ENCODE measurements at places on chromosomes 2 and 18.

DNA sequence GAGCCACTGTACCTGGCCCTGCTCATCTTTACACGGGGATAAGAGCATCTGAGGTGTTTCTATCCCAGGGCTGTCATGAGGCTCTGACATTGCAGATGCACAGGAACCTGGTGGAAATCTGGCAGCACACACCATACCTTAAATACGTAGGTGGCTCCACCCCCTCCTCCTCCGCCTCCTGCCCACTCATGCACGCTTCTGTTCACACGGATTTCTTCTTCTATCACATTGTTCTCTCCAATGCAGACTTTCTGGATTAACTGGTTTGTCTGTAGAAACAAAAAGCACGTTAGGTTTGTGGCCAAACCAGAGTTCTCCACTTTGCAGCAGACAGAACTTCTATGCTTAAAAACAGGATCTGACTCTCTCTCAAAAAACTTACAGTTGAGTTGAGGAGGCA is 118.2 kb downstream of the CLIP4 start:
- no peak for DNase-seq

DNA sequence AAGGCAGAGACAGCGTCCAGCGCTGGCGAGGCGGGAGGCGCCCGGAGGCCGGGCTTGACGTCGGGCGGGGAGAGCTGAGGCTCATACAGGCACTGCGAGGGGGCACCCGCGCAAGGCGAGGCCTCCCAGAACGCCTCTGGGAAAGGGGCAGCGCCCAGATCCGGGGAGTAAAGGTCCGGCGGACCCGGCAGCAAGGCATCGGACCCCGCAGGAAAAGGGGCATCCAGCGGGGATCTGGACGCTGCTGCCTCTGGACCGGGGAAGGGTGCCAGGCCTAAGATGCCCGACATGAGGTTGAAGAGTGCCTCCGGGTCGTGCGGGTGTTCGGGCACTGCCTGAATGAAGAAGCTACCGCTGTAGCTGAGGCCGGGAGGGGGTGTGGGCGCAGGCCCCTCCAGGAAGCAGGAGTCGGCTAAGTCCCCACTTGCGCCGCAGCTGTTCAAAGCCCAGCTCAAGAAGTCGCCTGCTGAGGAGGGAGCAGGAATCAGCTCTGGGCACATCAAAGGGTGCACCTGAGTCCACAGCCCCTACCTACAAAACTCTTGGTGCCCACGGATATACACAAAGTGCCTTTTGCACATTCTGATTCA is 937 bp downstream of the EGR4 start:
- DNase-seq: no peak

DNA sequence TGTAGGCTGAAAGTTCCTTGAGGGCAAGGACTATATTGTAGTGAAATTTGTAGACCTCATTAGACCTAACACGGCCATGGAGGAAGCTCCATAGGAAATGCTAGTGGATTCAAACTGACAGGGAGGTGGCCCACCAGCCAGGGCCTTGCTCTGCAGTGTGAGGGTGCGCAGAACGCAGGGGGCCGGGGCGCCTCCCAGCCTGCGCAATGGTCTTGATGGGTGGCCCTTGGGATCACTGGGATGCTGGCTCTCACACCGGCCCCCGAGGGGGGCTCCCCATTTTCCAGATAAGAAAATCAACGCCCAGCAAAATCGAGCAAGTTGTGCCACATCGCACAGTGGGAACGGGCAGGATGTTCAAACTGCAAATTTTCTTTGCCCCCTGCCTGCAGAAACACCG is 655.4 kb downstream of the GALR1 start:
- DNase-seq: no peak

DNA sequence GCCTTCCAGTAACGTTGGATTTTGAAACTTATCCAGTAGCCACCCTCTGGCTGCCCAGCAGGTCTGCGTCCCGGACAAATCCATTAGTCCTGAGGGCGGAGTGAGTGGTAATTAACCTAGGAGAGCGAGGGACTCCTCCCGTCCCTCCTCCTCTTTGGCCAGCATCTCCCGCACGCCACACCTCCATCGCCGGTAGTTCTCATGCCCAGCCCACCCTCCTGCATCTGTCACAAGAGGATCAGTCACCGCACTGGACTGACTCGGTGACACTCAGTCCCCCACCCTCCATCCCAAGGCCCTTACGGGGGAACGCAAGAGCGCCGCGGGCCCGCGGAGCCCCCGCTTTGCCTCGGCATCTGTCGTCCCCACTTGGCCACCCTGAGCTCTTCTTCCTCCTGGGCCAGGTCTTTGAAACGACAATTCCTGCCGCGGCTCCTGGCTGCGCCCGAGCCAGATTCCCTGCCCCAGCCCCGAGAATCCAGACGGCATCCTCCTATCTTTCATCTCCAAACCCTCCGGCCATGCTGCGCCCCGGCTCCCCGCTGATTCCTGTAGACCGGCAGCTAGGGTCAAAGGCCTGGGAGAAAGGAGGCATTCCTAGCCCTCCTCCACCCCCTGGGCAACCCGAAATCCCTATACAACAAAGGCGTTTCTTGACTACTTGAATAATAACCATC is 77.5 kb downstream of the EIF2AK3 start:
- DNase-seq: no peak

DNA sequence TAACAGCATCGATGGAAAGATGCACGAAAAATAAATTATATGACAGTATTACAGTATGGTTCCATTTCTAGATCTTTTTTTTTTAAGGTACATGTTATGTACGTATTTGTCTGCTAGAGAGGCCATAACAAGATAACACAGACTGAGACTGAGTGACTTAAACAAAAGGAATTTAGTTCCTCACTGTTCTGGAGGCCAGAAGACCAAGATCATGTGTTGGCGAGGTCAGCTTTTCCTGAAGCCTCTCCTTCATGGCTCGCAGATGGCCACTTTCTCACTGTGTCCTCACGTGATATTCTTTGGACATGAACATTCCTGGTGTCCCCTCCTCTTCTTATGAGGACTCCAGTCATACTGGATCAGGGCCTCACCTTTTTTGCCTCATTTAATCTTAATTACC is 177.4 kb downstream of the CAPN13 start:
- no peak for DNase-seq

- DNase-seq: no peak
These were observed 54.4 kb upstream of the FOSL2 start for GRCh38 chr2:28338046-28338817.

GRCh38 chr2:45859682-45860081 is 208.2 kb downstream of the PRKCE start:
- no peak for DNase-seq

DNA sequence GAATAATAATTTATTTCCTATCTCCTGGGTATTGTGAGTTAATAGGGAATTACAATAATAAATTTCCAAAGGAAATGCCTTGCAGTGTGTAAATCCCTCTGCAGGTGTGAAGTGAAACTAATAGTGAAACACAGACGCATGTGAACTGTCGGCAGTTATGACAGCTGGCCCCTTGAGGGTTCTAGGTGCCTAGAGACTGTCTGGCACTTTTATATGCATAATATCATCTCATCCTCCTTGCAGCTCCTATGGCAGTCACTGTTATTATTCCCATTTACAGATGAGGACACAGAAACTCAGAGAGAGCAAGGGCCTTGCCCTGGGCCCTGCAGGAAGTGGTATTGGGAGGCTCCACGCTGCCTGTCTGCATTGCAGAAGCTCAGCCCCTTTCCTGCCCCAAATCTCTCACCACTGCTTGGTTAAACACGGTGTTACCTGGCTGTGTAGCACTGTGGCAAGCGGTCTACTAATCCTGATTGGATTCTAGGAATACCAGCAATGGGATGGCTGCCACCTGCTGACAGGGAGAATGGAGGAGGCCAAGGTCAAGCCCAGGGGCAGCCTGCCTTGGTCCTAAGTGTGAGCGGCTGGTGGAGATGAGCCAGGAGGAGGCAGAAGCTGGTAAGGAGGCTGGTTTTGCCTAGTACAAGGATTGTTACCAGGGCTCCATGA is 32.8 kb upstream of the ACKR3 start:
- DNase-seq: no peak

DNA sequence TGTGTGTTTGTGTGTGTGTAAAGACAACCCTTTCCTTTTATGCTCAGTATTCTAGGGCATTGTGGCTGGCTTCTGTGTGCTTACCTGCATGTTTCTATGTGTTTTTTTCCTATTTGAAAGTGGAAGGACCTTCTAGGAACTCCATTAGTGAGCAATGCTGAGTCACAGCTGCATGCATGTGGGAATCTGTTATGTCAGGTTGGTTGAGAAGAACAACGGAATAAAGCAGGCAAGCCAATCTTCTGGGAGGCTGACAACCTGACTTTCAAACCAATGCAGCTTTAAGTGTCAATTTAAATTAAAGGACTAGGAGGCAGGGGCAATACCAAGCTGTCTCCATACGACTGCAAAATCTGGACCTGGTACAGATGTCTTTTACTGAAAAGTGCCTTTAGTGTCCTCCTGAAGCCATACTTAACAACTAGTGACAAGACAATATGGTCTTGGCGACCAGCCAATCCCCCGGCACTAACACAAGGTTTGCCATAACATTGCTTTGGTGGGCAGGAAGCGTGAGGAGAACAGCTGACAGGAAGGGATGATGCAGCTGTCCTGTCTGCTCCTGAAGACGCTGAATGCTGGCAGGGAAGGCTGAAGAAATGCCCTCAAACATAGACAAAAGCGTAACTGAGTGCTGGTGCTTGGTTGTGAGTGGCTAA is 514.7 kb upstream of the CDH7 start:
- DNase-seq: no peak

DNA sequence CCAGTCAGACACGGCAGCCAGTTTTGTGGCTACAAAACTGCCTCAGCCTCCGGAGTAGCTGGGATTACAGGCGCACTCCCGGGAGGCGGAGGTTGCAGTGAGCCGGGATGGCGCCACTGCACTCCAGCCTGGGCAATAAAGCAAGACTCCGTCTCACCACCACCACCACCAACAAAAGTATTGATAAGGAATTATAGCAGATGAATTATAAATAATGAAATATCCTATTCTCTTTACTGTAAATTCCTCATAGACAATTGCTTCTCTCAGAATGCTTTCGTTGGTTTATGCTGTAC is 1.4 kb upstream of the FAM161A start:
- no peak for DNase-seq

DNA sequence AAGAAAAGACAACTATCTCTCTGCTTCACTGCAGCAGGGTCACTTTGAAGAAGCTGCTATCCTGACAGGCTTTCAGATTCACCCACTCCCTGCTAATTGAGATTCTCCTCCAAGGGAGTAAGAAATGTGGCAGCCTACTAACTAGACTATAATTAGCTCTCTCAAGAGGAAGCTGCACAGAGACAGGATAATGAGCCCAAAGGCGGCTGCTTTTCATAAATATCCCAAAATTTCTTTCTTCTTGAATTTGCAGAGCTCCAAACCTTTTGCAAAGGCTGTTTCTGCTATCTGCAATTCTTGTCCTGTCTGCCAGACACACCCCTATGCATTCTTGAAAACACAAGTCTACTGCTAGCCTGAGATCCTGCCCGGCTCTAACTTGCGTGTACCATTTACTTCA is 54.0 kb upstream of the RNU4ATAC start:
- no peak for DNase-seq

- no peak for DNase-seq
These were observed 46.9 kb upstream of the CYP20A1 start for GRCh38 chr2:203191961-203192360.
